ENCODE measurements at places on chromosomes 2 and 18. TPM values are rescaled to one million over a fixed set of nuclear protein-coding genes. Genes with fewer than 3 reads are reported as not detected.

SOX11 gene
- not detected for total RNA-seq

AMER3 gene
- total RNA-seq, result not detected

ATP6V1B1 gene
- not detected for total RNA-seq

LHCGR gene
- total RNA-seq, result not detected

CHRNG gene
- total RNA-seq, result not detected

PDCD1 gene
- total RNA-seq, result 2.2 TPM

- no peaks in the 10 kb centered on the region for H3K4me1 ChIP-seq
- H3K36me3 ChIP-seq, result no peaks in the 10 kb centered on the region
- no peaks in the 10 kb centered on the region for H3K27me3 ChIP-seq
- no peak for DNase-seq
- H3K27ac ChIP-seq, result no peak overlapping the region
- no peak overlapping the region for H3K4me3 ChIP-seq
Observed at GRCh38 chr2:143081616-143082015, 47.6 kb upstream of the ARHGAP15 start.

DNA sequence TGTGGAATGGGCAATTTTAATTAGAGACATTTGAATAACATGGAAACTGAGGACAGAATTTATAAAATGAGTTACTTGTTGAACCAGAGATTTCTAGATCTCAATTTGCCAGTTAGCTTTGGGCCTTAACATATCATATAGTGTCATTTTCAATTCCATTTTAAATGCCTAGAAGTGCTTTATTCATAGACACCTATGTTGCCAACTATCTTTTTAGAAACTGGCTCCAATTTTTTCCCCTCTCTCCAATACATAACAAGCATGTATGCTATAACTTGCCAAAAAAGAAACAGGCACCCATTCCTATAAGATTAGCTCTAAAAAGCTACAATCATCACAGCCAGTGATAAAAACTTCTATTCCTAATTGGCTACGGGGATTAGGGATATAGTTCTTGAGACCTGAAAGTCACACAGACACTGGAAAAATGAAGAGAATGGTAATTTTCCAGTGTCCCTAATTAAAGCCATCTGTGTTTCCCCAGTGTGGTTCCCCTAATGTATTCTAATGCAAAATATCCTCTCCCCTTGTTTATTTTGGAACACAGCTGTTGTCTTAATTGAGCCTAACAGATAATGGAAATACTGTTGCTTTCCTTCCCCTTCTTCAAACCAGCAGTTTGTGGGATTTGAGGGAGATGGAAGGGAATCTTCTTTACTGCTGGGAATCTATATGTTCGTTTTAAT is 205.5 kb upstream of the FSHR start:
- DNase-seq, result no peak
- no peak overlapping the region for H3K4me3 ChIP-seq
- no peaks in the 10 kb centered on the region for H3K4me1 ChIP-seq
- no peaks in the 10 kb centered on the region for H3K36me3 ChIP-seq

DNA sequence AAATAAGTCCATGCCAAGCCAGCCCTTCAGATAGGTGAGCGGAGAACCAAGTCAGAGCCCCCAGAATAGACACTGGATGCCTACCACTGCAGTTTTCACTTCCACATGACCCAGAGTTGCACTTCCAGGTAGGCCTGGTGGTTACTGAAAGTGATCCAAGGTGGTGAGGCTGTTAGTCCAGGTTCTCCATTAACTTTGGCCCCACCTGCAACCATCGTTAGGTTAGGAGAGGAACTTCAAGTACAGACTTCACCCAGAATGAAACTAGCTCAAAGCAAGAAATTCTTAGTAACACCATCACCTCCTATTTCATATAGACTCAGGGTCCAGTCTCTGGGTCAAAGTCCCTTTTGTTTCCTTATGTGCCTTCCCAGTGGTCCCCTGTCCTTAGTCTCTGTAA is 293.1 kb upstream of the ID2 start:
- H3K36me3 ChIP-seq, result no peaks in the 10 kb centered on the region
- H3K27ac ChIP-seq, result no peak overlapping the region
- DNase-seq, result peak; percentile 26
- no peak overlapping the region for H3K4me3 ChIP-seq
- H3K4me1 ChIP-seq, result no peaks in the 10 kb centered on the region

DNA sequence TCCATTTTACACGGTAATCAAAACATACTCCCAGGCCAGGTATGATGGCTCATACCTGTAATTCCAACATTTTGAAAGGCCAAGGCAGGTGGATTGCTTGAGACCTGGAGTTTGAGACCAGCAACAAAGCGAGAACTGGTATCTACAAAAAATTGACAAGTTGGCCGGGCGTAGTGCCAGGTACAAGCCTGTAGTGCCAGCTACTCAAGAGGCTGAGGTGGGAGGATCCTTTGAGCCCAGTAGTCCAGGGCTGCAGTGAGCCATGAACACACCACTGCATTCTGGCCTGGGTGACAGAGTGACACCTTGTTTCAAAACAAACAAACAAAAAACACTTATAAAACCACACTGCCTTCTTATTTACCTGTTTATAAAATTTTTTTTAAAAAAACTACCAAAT is 80.8 kb downstream of the GAREM1 start:
- no peaks in the 10 kb centered on the region for H3K36me3 ChIP-seq
- peaks cover 27% of the 10 kb centered on the region for H3K4me1 ChIP-seq
- no peaks in the 10 kb centered on the region for H3K27me3 ChIP-seq
- H3K4me3 ChIP-seq, result no peak overlapping the region
- DNase-seq, result peak; percentile 30

DNA sequence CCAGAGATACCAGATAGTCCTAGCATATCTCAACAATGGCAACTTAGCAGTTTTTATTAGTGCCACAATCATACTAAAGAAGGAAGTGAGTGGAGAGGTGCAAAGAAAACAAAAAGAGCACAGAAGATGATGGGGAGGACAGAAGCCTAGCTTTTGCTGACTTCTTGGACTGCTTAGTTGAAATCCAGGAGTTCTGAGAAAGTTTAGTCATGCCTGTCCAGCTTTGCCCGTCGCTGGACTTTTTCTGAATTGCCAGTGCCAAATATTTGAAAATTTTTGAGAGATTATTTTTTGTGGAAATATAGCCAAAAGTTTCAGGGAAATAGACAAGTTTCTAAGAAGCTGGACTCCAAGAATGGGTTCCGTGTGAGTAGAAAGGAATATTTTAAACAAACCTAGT is 558.7 kb upstream of the TNP1 start:
- H3K27ac ChIP-seq, result peak overlapping the region; percentile 79
- DNase-seq, result no peak
- H3K4me1 ChIP-seq, result no peaks in the 10 kb centered on the region

DNA sequence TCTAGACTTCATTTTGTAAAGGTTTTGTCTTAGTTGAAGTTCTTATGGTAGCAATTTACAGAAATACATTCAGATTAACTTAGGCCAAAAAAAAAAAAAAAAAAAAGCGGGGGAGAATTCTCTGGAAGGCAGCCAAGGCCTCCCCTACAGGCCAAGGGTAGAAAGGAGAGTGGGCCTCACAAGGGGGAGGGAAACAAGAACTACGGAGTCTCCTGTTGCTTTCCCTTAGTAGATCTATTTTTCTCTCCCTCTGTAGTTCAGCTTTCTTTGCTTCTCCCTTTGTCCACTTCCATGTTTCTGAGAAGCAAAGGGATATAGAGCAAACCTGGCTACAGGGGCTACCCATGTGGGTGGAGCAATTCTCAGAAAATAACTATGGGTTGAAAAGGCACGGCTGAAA is 2.4 kb upstream of the STK11IP start:
- H3K27me3 ChIP-seq, result no peaks in the 10 kb centered on the region
- H3K4me1 ChIP-seq, result peaks cover 13% of the 10 kb centered on the region
- peak; percentile 87 for DNase-seq
- no peak overlapping the region for H3K27ac ChIP-seq

- no peak overlapping the region for H3K27ac ChIP-seq
- no peak overlapping the region for H3K4me3 ChIP-seq
- no peaks in the 10 kb centered on the region for H3K36me3 ChIP-seq
- H3K4me1 ChIP-seq, result no peaks in the 10 kb centered on the region
- no peaks in the 10 kb centered on the region for H3K27me3 ChIP-seq
Observed at GRCh38 chr2:140600116-140600515, 1530.7 kb downstream of the LRP1B start.

- no peaks in the 10 kb centered on the region for H3K36me3 ChIP-seq
- peaks cover 7% of the 10 kb centered on the region for H3K27me3 ChIP-seq
Observed at GRCh38 chr2:126657636-126658318, 1.8 kb downstream of the GYPC start.

- H3K4me1 ChIP-seq, result peaks cover 70% of the 10 kb centered on the region
- peak; percentile 89 for DNase-seq
- peak overlapping the region; percentile 62 for H3K4me3 ChIP-seq
Observed at GRCh38 chr2:226791056-226791486, 8.5 kb downstream of the IRS1 start.

DNA sequence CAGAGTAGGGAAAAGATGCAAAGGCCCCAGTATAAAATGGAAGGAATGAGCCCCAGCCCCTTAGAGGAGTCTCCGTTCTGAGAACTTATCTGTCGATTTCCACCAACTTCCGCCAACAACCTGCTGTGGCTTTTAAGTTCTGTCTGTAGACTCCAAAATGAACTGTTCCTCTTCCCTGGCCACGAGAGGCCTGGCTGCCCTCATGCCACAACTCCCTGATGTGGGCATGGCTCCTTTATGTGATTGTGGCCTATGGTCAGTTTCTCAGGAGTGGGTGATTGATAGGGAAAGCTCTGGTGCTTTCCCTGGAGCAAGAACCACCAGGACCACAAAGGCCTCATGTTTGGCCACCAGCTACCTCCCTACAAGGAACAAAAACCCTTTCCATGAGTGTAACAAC is 18.8 kb upstream of the CD207 start:
- H3K4me1 ChIP-seq, result peaks cover 5% of the 10 kb centered on the region
- H3K27ac ChIP-seq, result no peak overlapping the region

GRCh38 chr2:16624436-16624780 is 41.2 kb downstream of the CYRIA start:
- DNase-seq, result no peak
- no peaks in the 10 kb centered on the region for H3K36me3 ChIP-seq
- H3K4me3 ChIP-seq, result no peak overlapping the region

- peaks cover 27% of the 10 kb centered on the region for H3K27me3 ChIP-seq
- no peaks in the 10 kb centered on the region for H3K4me1 ChIP-seq
- H3K27ac ChIP-seq, result no peak overlapping the region
- no peak for DNase-seq
Observed at GRCh38 chr2:238988752-238989151, 140.9 kb downstream of the TWIST2 start.

All from stomach (tissue), 19 donors.